ENCODE measurements at places on chromosomes 4 and X.

DNA sequence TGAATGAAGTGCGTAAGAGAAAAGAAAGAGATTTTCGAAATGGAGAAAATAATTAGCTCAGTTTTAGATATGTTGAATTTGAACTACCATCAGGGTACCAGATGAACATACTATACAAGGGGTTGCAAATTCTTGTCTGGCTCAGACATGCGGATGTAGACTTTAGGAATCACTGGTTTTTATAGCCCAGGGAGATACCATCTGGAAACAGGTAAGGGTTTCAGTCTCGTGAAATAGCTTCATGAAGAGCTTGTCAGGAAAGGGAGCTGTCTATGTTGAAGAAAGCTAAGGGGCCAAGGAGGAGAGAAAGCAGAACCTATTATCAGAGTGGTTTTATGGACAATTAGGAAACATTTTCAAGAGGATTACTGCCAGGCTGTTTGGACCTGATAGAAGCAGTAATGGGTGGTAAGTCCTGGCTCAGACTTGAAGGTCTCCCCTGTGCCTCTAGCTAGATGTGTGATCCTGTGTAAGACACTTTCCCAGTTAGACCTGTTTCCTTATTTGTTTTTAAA is 6.7 kb downstream of the RAB9A start:
- no peak for DNase-seq

- no peak for DNase-seq
Observed at GRCh38 chrX:3271834-3272186, 74.6 kb downstream of the MXRA5 start.

- DNase-seq = no peak
Observed at GRCh38 chr4:123956204-123956603, 559.6 kb downstream of the SPRY1 start.

GRCh38 chrX:9466124-9466495 is 1.3 kb downstream of the TBL1X start:
- DNase-seq = no peak

- DNase-seq = no peak
Observed at GRCh38 chr4:94635177-94635576, 122.6 kb upstream of the BMPR1B start.
